ENCODE measurements at places on chromosomes 3 and 15.

DNA sequence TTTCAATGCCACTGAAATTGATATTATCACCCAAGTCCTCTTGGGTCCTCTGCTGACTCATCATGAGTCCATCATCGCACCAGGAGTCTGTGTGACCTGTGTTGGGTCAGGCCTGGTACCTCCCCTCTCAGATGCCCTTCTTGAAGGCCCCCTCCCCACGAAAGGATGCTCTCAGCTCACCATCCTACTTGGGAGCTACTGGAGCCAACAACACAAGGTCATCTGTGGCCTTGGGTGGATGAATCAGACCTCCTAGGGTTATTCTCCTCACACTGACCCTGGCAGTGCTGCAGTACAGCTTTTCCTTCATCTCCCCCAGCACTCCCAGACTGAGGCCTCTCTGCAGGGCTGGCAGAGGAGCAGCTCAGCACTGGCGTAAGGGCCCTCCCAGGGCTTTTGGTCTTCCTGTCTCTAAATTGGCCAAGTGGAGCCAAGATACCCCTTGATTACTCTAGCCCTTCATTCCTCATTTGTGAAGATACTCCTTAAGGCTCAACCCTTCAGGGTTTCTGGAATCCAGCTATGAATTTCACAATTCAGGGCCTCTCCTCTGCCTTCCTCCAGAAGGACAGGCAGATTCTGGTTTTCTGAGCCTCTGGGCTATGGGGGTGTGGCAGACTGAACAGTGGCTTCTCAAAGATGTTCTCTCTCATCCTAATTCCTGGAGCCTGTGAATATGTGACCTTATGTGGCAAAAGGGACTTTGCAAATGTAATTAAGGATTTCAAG is 80.7 kb upstream of the GSK3B start:
- no peak for DNase-seq

DNA sequence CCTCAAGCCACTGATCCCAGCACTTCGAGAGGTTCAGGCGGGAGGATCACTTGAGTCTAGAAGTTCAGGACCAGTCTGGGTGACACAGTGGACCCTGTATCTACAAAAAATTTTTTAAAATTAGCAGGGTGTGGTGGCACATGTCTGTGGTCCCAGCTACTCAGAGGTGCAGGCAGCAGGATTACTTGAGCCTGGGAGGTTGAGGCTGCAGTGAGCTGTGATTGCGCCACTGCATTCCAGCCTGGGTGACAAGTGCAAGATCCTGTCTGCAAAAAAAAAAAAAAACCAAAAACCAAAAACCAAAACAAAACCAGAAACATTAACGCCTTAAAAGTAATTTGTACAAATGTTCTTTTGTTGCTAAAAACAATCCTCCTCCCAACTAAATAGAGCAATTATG is 27.9 kb upstream of the SLC12A8 start:
- DNase-seq: no peak

GRCh38 chr3:114691871-114692270 is 398.0 kb downstream of the TIGIT start:
- no peak for DNase-seq

DNA sequence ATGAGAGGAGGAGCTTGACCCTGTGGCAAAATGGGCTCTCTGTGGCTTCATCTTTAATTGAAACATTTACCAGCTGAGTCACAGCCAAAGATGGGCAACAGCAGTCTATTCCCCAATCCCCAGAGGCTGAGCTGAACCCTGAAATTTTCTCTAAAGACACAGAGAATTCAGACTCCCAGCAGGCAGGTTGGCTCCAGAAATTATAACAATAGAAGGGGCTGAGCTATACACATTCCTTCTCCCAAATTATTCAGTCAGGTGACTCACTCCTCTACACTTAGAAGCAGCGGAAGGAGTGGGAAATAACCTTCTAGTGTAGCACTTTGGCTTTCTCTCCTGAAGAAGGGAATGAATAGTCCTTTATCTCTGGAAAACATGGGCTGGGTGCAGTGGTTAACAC is 264.3 kb upstream of the ARHGEF26 start:
- no peak for DNase-seq

DNA sequence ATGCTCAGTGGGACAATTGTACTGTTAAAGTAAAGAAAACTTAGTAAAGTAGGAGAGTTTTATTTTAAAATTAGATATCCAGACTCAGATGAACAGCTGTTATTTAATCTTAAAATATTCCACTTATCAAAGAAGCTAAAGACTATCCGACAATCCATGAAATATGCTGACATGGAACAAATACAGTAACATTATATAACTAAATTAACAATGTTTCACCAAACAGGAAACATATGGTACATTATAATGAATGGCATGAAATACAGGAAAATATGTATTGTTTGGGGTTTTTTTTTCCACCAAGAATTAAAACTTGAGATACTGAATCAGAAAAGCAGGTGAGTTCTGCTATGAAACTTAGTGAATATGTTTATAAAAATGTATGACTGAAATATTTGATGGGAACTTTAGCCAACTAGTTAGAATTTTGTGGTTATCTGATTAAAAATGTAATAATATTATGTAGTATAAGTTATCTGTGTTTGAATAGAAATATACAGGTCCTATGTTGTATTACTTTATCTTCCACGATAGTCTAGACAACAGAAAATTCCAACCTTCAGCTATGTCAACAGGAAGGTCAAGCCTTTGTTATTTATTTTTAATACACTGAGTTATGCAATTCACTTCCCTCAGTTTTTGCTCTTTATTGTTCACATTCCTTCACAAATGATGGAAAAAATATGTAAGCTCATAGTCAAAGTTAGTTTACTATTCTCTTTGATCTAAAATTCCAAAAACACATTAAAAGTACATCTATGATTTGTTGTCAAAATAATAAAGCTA is 72.7 kb downstream of the UACA start:
- no peak for DNase-seq

GRCh38 chr3:139751789-139752188 is 74.0 kb upstream of the NMNAT3 start:
- no peak for DNase-seq

DNA sequence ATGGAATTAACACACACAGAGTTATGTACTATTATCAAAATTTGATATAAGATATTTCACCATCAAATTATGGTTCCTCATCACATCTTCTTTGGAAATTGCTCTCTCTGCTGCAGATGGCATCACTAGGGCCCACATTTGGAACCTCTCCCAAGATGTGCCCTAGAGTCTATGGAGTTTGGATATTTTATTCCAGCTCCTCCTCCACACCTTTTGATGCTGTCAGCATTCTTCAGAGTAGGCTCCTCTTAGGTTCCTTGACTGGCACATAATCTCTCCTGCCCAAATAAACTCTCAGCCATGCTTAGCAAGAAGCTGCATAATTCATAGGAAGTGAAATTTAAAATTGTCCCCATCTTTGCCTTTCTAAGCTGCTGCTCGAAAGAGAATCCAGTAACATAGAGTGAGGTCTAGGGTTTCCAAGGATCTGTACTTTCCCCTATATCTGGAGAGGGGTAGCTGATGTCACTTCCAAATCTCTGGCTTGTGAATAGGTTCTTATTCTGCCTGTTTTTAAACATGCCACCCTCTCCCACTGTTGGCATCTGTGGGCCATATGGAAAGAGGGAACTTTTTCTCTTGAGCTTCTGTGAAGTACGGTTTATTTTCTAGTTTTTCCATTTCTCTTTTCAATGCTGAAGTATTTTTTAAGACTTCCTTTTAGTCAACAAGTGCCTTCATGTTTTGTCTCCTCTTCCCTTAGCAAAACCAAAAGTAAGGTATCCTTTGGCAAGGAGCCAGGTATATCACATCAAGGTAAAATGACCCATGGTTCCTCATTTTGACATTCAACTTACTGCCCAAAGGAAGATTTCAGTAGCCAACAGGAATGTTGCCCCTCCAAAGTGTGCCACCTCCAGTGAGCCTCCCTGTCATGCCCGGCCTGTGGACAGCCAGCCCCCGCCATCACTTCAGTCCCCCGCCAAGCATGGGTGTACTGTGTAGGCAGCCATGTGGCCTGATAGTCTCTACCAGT is 75.3 kb upstream of the C2CD4B start:
- no peak for DNase-seq

- no peak for DNase-seq
Observed at GRCh38 chr15:90540768-90541167, 11.0 kb downstream of the CRTC3 start.

DNA sequence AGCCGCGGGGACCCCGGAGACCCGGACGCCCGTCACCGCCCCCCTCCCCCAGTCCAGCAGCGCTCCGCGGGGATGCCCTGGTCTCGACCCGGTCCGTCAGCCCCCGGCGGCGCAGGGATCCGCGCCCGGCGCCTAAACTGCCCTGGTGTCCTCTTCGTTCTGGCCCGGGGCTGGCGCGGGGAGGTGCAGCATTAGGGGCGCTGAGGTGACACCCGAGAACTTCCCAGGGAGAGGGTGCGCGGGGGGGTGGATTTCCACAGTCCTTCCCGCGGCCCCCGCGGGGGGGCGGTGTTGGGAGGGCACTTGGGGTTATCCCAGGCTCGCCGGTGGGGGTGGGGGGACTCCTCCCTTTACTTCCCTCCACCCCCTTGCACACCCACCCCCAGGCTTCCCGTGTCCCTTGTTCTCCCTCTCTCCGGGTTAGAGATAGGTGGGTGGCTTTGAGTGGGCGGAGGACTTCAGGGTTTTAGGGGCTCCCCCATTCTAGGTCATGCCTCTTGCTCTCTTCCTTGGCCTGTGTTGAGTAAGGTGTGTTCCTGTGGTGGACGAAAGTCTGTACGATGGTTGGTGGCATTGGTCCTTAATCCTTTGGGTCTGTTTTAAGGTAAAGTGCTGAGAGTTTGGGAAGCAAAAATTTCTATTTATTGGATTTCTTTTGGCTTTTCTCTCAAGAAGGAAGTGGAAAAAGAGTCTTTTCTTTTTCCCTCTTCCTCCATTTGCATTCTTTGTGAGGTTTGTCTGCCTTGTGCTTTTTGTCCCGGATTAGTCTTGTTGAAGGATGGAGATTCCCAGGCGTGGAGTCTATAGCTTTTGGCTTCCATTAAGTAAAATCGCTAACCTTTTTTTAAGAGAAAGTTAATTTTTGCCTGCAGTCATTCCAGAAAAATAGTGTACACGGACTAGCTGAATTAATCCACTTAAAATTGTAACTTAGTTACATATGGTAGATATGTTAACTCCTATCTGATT is 811 bp downstream of the SKIL start:
- DNase-seq: peak; percentile 70

DNA sequence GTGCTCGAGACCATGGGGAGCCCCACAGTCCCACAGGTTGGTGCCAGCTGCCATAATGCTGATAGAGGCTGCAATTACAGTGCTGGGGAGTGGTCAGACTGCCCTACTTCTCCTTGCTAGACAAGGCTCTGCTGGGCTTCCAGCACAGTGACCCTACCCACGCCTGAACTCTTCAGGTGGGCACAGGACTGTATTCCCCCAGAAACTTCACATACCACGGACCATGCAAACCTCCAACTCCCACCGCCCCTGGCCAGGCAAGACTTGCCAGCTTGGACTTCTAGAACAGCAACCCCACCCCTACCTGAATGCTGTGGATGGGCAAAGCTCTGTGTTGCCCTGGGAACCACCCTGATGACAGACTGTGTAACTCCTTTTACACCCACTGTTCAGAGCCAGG is 885.3 kb downstream of the SI start:
- DNase-seq: no peak

- no peak for DNase-seq
Observed at GRCh38 chr15:71121442-71121841, 6.2 kb downstream of the THSD4 start.

GRCh38 chr3:134039161-134039862 is 9.6 kb upstream of the SLCO2A1 start:
- no peak for DNase-seq

GRCh38 chr15:58742819-58743502 is 6.5 kb downstream of the ADAM10 start:
- no peak for DNase-seq

DNA sequence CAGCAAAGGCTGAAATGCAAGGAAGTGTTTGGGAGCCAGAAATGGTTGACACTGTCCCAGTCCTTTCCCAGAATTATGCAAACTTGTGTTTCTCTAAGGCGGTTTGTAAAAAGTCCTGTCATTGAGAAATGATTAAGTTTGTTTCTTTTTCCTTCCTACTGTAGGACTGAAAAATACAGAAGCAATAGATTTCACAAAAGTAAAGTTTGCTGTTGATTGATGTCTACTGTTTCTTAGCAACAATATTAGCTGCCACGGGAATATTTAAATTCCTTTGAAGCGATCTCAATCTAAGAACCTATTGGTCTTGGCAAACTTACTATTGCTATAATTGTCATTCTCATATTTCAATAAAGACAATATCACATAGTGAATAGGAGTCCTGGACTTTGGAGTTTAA is 100.7 kb upstream of the IL12A start:
- no peak for DNase-seq

DNA sequence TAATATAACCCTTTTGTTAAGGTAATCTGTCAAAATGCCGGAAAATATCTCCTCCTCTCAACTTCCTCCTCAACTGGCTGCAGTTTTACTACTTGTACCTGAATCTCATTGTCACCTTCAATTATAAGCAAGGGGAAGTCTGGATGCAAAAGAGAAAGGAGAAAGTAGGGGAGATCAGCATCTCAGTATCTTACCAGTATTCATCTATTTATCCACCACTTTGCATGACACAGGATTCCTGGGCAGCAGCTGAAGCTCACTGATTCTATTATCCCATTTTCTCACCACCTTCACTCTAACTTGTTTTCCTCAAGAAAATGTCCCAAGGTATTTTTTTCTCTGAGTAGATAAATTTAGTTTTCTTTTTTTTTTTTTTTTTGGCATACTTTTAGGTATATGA is 440.5 kb upstream of the CBLB start:
- DNase-seq: no peak

GRCh38 chr3:182508919-182509711 is 284.2 kb upstream of the ATP11B start:
- no peak for DNase-seq

DNA sequence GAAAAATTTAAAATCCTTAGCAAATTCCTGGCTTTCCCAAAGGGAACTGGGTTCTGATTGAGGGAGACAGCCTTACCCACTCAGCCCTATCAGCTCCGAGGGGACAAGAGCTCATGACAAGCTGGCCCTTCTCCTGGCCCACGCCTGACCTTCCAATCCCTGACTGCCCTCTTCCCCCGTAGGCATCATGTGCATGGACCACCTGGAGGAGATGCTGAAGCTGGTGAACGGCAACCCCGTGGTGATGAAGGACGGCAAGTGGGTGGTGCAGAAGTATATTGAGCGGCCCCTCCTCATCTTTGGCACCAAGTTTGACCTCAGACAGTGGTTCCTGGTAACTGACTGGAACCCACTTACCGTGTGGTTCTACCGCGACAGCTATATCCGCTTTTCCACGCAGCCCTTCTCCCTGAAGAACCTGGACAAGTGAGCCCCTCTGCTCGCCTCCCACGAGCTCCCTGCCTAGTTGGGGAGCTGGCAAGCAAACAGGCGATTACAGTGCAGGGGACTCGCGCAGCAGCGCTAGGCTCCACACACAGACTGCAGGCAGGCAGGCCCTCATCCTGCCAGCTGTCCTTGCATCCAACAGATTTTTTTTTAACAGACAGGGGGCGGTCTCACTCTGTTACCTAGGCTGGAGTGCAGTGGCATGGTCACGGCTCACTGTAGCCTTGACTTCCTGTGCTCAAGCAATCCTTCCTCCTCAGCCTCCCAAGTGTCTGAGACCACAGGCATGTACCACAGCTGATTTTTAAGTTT is 16.8 kb downstream of the RPUSD3 start:
- DNase-seq: no peak

- DNase-seq: no peak
Observed at GRCh38 chr3:176430244-176431037, 766.8 kb downstream of the TBL1XR1 start.

All from activated CD8-positive, alpha-beta memory T cell treated with anti-CD3 and anti-CD28 coated beads for 1 hour (primary cell).